Right cardiac atrium (tissue), 5 donors: ENCODE measurements at places on chromosomes 3 and 15. TPM values are rescaled to one million over a fixed set of nuclear protein-coding genes. Genes with fewer than 3 reads are reported as not detected.

Gene SLC9A9
- total RNA-seq, result 9.9 TPM

Gene TCTA
- 15.5 TPM for total RNA-seq

Gene DUOXA2
- not detected for total RNA-seq

Gene IGSF10
- 19.3 TPM for total RNA-seq

Gene TRIM42
- total RNA-seq, result not detected

Gene CFAP20DC
- total RNA-seq, result 0.28 TPM

Gene SPTSSB
- not detected for total RNA-seq

Gene OR5H14
- total RNA-seq, result not detected

Gene NANOGP8
- total RNA-seq, result not detected

Gene GPR156
- 0.31 TPM for total RNA-seq

Gene MELTF
- total RNA-seq, result 6.5 TPM

Gene RPLP1
- 899 TPM for total RNA-seq

Gene SH3GL3
- 2.7 TPM for total RNA-seq

Gene DMXL2
- 13.0 TPM for total RNA-seq

Gene BSN
- total RNA-seq, result 1.4 TPM

Gene THAP10
- 1.8 TPM for total RNA-seq

Gene PLA2G4B
- 6.0 TPM for total RNA-seq

Gene ATG3
- total RNA-seq, result 45.0 TPM

Gene TLR9
- total RNA-seq, result 0.20 TPM

Gene POLQ
- 0.89 TPM for total RNA-seq

Gene IQCF5
- total RNA-seq, result not detected

Gene AMIGO3
- not detected for total RNA-seq

Gene ACAN
- total RNA-seq, result 0.17 TPM

Gene CD276
- 47.2 TPM for total RNA-seq

Gene SCN5A
- 134 TPM for total RNA-seq

Gene ROPN1
- total RNA-seq, result 0.79 TPM

Gene FILIP1L
- total RNA-seq, result 56.4 TPM

Gene PRR20G
- not detected for total RNA-seq

Gene CGNL1
- 48.6 TPM for total RNA-seq

Gene HIGD2B
- total RNA-seq, result not detected

Gene GOLGA6D
- total RNA-seq, result not detected

Gene SKOR1
- total RNA-seq, result 0.17 TPM

Gene BFSP2
- not detected for total RNA-seq

Gene CEMIP
- 2.6 TPM for total RNA-seq

Gene CYP1A2
- total RNA-seq, result not detected

Gene OIP5
- total RNA-seq, result not detected

Gene P3H2
- total RNA-seq, result 2.7 TPM

Gene AP3B2
- total RNA-seq, result 0.42 TPM

Gene DVL3
- 65.0 TPM for total RNA-seq

Gene KLHL6
- total RNA-seq, result 1.2 TPM

Gene IL17RC
- total RNA-seq, result 48.1 TPM

Gene PLA2G4D
- total RNA-seq, result not detected

Gene RBPMS2
- 380 TPM for total RNA-seq

Gene GOLGA8G
- total RNA-seq, result not detected
